Activated T-cell treated with anti-CD3 and anti-CD28 coated beads, Interleukin-2, amount 50 U/mL, for 4 hours (primary cell): ENCODE measurements at places on chromosomes 1 and 21.

- DNase-seq: no peak
Measured at GRCh38 chr1:166972826-166973225, 2.5 kb downstream of the ILDR2 start.

DNA sequence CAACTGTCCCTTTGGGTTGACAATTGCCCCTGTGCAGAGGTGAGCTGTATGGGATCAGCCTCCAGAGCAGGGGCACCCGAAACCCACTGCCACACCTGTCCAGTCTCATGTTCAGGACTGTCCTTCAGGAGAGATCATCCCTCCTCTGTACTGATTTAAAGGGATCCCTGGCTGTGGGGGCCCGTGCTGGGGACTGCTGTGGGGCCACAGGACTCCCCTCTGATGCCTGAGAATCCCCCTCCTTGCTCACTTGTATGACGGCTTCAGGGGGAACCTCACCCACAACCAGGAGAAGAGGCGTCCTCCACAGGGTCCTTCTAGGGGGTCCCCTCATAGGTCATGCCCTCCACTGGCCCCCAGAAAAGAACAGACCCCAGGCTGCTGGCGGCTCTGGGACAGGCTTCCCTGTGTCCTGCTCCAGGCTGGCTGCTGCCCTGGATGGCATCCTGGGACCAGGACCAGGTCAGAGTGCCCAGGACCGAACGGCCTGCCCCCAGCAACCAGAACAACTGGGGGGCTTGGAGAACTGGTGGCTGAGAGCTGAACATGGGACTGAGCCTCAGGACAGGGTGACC, 77.5 kb upstream of the ACTRT2 start:
- no peak for DNase-seq

DNA sequence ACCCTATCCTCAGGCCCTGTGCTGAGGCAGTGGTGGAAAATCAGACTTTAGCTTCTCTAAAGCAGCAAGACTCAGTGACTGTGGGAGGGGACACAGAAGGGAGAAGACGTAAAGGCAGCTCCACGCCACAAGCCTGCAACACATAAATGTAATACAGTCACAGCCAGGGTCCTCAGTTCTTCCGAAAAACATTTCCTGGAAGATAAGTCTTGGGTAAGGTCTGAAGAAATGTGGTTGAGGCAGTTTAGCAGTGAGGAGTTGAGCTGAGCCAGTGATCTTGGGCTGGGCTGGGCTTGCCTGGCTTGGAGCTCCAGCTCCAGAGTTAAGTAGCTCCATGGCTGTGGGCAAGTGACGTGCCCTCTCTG, 127.8 kb upstream of the ADAR start:
- no peak for DNase-seq

DNA sequence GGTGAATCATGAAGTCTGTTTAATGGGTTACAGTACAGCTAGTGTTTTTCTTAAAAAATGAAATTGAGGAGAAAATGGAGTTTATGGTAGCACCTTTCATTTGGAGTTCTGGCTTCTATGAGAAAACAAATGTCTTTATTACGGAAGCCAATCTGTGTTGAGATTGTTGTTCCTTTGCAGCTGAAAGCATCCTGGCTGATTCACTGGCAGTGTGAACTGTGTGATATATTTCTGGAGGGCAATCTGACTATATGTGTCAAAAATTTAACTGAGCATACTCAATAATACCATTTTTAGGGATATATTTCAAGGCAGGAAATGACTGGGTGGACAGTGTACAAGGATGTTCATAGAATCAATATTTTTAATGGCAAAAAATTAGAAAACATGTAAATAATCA, 46.6 kb upstream of the LYST start:
- no peak for DNase-seq

DNA sequence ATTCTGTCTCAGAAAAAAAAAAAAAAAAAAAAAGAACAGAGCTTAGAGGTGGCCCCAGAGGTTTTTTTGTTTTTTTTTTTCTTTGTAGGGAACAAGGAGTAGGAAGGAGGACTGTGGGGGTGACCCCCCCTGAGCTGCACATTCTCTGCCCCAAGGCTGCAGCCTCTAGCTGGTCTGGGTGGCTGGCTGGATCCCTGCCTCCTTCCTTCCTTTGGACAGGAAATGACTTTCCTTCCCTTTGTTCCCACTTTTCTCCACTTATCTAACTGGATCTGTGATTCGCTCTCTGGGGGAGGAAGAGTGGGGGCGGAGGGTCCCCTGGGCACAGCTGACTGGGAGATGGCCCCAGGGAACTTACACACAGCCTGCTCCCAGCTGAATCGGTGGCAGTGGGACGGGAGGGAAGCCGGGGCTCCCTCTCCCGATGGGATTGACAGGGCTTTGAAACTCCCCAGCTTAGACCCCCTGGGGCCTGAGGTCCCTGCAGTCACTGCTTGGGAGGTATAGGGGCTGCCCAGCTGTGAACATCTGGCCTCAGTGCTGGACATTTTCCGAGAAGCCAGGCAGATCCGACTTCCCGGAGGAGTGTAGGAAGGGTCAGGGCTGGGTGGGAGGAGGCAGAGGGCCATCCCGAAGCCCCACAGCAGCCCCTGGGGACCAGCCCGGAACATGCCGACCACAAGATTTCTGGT, 2.1 kb downstream of the FBLIM1 start:
- no peak for DNase-seq

DNA sequence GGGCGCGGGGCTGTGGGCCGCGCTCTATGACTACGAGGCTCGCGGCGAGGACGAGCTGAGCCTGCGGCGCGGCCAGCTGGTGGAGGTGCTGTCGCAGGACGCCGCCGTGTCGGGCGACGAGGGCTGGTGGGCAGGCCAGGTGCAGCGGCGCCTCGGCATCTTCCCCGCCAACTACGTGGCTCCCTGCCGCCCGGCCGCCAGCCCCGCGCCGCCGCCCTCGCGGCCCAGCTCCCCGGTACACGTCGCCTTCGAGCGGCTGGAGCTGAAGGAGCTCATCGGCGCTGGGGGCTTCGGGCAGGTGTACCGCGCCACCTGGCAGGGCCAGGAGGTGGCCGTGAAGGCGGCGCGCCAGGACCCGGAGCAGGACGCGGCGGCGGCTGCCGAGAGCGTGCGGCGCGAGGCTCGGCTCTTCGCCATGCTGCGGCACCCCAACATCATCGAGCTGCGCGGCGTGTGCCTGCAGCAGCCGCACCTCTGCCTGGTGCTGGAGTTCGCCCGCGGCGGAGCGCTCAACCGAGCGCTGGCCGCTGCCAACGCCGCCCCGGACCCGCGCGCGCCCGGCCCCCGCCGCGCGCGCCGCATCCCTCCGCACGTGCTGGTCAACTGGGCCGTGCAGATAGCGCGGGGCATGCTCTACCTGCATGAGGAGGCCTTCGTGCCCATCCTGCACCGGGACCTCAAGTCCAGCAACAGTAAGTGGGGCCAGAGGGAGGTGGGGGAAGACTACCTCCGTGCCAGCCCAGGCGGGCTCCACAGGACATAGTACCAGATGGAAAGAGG, 808 bp downstream of the MAP3K21 start:
- DNase-seq: peak; percentile 20

DNA sequence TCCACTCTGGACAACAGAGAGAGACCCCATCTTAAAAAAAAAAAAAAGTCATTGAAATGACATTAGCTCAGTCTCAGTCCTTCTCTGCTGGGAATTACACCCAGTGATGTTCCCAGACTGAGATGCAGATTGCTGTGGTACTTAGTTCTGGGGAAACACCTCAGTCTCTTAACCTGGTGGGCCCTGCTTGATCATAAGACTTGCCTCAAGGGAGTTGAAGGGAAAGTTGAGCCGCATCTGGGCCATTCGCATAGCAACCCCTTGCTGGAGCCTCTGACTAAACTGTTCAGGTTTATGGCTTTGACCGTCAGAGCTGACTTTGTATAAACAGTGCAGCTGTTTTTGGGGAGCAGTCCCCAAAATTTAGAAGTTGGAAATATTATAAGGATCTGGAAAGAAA, 13.4 kb downstream of the FCRL4 start:
- no peak for DNase-seq

- DNase-seq: no peak
Measured at GRCh38 chr1:30199563-30199962, 523.8 kb downstream of the MATN1 start.

DNA sequence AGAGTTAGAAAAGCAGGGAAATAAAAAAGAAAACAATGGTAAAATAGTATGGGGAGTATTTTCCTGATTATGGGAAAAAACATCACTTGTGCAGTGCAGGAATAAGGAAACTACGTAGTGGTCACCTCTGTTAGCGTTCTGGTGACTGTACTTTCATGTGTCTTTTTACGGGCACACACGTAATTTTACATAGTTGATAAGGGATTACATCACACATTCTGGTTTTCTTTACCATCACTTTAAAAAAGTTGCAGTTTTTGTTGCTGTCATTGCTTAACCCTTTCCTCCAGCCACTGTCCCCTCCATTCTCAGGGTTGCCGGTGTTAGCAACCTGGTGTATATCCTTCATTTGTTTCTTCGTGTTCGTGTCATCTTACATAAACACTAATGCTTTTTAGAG, 35.1 kb downstream of the CNIH3 start:
- no peak for DNase-seq

DNA sequence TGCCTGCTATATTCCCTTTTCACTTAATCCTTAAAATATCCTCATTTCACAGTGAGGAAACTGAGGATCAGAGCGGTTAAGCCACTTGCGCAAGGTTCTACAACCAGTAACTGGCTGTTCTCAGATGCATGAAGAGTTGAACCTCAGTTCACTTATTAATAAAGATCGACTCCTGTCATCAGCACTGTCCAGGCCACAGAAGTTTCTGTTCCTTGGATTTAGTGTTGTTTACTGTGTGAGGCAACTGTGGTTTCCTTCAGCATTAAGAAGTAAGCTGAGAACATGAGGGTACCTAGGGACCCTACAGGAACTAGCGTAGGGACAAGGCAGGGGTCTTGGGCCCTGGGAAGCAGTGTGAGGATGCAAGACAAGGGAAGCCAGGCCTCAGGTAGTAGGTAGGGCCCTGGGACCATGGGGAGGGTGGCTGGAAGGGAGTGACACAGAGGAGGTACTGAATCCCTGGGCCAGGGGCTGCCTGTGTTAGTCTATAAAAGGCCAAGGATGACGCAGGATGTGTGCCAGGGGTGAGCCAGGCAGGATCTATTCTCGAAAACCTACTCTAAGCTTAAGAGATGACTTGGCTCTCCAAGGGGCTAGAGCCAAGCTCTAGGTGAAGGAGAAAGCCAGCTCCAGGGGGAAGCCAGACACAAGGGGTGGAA, 181.2 kb upstream of the CSF3R start:
- DNase-seq: no peak

DNA sequence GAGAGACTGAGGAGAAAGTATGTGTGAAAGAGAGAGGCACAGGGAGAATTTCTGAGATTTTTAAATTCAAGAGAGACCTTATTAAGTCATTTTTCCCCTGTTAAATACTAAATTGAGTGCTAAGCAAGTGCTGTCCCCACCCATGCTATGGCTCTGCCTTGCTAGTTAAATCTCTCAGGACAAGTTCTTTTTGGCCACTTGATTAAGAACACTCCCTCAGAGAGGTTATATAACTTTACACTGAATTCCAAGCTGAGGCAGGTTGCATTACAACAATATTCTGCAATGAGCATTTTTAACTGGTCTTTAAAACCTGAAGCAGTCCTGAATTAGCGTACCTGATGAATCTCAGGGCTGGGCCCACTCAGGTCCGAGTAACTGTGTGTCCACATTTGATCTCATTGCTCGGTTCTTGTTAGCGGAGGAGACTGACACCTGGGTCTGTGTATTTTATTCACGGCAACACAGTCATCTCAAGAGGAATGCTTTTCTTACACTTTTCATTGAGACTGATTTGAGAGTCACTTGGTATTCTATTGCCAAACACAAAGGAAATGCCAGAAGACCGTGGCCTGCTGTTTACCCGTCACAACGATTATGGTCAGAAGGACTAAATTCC, 187.6 kb upstream of the ST6GALNAC5 start:
- no peak for DNase-seq
